ENCODE measurements at places on chromosomes 2 and 18. TPM values are rescaled to one million over a fixed set of nuclear protein-coding genes. Genes with fewer than 3 reads are reported as not detected.

GRCh38 chr18:45522371-45522770 is 92.9 kb upstream of the SLC14A2 start:
- no peak overlapping the region for H3K4me3 ChIP-seq
- no peak overlapping the region for H3K27ac ChIP-seq
- no peaks in the 10 kb centered on the region for H3K27me3 ChIP-seq
- DNase-seq = peak; percentile 47
- H3K4me1 ChIP-seq = peaks cover 2% of the 10 kb centered on the region
- H3K36me3 ChIP-seq = no peaks in the 10 kb centered on the region

The ARMC9 gene
- total RNA-seq = 22.8 TPM

The ASB18 gene
- total RNA-seq = 0.50 TPM

The DOK6 gene
- total RNA-seq = 26.5 TPM

All from spinal cord (tissue), 10 donors.